Suprapubic skin (tissue), 4 donors: ENCODE measurements at places on chromosomes 7 and 10.

DNA sequence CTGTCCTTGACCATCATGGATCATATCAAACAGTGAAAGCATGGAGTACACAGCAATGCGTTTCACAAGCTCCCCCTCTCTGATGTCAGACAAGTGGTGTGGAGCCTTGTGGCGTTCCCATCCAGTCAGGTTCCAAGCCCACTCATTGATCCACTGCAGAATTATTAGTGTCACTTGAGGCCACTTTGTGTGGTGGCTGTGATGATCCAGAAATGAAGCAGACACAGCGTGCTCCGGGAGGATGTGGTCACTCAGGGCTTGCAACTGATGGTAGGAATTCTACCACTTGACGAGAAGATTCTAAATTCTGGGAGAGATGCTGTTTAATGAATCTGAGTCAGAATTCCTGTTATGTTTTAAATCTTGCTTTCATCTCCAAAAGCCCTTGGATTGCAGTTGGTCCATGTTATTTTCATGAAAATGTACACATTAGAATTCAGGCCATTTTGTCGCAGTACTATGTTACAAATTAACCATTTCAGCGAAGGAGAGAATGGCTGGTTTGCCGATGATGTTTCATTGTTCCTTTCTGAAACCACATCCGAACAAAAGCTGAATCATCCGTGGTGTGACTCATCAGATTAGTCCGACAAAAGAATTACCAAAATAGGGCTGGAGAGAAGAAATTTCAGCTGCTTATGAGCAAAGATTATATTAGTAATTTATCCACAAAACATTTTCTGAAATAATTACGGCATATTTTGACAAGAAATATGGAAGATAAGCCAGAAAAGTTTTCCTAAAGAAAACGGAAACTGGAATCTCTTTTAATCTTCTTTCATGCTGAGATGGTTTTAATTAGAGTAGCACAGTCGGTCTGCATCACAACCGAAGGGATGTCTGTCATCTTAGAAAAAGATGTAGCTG is 48.1 kb downstream of the INSYN2A start:
- peak overlapping the region; percentile 22 for H3K27ac ChIP-seq
- H3K4me3 ChIP-seq, result no peak overlapping the region
- peaks cover 2% of the 10 kb centered on the region for H3K36me3 ChIP-seq

- H3K36me3 ChIP-seq, result peaks cover 5% of the 10 kb centered on the region
- H3K27ac ChIP-seq, result peak overlapping the region; percentile 39
- H3K4me1 ChIP-seq, result peaks cover 89% of the 10 kb centered on the region
- DNase-seq, result no peak
These were observed 5.1 kb downstream of the ZCCHC24 start for GRCh38 chr10:79440281-79440680.

DNA sequence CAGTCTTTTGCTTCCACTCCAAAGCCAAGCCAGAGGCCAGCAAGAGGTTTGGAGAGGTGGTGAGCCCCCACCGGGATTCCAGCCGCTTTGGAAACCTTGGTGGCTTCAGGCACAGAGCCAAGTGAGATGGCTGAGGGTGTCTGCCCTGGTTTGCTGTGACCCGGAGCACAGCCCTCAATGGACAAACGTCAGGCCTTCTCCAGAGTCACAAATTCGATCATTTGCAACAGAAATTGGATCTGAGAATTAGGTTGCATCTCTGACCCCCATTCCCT is 885 bp upstream of the NKX1-2 start:
- H3K27me3 ChIP-seq, result peaks cover 88% of the 10 kb centered on the region
- H3K4me3 ChIP-seq, result no peak overlapping the region
- H3K36me3 ChIP-seq, result no peaks in the 10 kb centered on the region
- H3K4me1 ChIP-seq, result peaks cover 35% of the 10 kb centered on the region

DNA sequence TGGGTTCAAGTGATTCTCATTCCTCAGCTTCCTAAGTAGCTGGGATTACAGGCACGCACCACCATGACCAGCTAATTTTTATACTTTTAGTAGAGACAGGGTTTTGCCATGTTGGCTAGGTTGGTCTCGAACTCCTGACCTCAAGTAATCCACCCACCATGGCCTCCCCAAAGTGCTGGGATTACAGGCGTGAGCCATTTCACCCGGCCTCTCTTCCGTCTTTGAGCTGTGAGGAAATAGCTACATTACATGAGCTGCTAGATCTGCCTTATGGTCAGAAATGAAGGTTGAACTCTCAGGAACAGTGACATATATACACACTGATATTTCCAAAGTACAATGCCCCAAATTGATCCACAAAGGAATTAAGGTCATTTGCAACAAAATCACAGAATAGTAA is 2.4 kb downstream of the BLVRA start:
- H3K36me3 ChIP-seq, result no peaks in the 10 kb centered on the region
- no peaks in the 10 kb centered on the region for H3K27me3 ChIP-seq
- H3K4me3 ChIP-seq, result no peak overlapping the region
- no peak overlapping the region for H3K27ac ChIP-seq

- no peak overlapping the region for H3K27ac ChIP-seq
- peaks cover 8% of the 10 kb centered on the region for H3K4me1 ChIP-seq
- no peaks in the 10 kb centered on the region for H3K36me3 ChIP-seq
- DNase-seq, result no peak
- H3K27me3 ChIP-seq, result no peaks in the 10 kb centered on the region
- H3K4me3 ChIP-seq, result no peak overlapping the region
These were observed 195.1 kb upstream of the AUTS2 start for GRCh38 chr7:69403169-69403568.

DNA sequence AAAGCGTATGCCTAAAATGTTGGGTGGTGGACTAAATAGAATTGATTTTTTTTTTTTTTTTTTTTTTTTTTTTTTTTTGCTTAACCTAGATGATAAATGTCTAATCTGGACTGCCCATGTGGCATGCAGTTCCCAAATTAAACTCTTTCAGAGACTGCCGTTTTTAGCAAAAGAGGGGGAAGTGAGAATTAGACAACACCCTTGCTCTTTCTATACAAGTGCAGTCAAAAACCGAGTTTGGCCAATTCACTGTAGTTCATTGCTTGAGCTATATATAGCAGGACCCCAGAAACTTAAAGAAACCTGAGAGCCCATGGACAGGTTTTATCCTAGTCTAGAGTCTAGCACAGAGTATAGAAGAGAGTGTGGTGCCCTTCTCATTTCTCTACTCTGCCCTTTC is 141.9 kb downstream of the GRM3 start:
- H3K4me1 ChIP-seq, result no peaks in the 10 kb centered on the region
- no peaks in the 10 kb centered on the region for H3K27me3 ChIP-seq
- DNase-seq, result no peak

DNA sequence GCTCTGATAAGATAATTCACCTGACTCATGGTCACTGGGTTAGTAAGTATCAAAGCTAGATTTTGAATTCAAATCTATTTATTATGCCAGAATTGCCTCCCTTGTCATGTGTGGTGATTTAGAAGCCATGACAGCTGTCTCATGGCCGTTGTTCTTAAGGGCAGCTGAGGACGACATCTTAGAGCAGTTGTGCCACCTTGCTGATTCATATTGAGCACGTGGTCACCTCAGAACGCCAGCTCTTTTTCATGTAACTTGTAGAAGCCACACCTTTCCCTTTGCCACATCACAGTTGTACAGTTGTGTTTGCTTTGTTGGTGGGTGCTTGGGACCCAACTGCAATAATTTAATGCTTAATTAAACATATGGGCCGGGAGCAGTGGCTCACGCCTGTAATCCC is 4.3 kb upstream of the PIK3AP1 start:
- H3K4me3 ChIP-seq, result no peak overlapping the region
- no peak overlapping the region for H3K27ac ChIP-seq
- H3K36me3 ChIP-seq, result no peaks in the 10 kb centered on the region
- no peak for DNase-seq
- H3K4me1 ChIP-seq, result peaks cover 15% of the 10 kb centered on the region

DNA sequence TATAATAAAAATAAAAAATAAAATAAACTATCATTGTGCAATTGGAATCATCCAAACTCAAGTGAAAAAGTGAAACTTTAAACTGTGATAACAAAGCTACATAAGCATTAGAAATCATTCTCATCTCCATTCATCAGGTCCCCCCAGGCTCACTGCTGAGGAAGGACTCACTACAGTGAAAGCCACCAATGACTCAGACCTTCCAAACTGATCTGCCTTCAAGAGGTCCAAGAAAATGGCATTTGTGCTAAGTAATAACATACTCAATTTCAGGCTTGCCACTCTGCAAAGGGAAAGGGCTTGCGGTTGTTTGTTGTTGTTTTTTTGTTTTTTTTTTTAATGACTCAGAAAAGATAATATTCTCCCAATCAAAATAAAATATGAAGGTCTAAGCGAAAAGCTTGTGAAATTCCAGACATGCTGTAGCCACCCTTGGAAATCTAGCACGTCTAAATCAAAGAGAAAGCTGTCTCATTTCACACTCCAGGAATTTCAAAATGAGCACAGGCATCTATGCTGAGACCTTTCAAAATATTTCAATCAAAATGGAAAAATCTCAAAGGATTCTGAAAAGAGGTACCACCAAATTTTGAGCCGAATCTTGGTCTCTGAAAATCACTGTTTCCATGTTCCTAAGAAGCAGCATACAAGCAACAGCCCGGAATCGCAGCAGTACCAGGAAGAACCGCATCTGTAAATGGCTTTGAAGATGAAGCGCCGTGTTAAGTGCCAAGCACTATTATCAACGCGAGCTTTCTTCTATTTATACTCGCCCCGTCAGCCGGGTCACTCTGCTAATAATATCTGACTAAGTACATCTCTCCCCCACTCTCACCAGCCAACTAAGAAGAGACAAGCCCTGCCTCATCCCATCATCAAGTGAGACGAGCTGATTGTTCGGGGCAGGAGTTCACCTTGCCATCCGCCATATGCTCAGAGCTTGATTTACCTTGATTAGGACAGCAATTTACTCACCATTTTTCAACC is 13.5 kb downstream of the SFMBT2 start:
- peaks cover 3% of the 10 kb centered on the region for H3K27me3 ChIP-seq
- no peak for DNase-seq
- H3K4me1 ChIP-seq, result no peaks in the 10 kb centered on the region
- H3K36me3 ChIP-seq, result no peaks in the 10 kb centered on the region
- H3K27ac ChIP-seq, result no peak overlapping the region

DNA sequence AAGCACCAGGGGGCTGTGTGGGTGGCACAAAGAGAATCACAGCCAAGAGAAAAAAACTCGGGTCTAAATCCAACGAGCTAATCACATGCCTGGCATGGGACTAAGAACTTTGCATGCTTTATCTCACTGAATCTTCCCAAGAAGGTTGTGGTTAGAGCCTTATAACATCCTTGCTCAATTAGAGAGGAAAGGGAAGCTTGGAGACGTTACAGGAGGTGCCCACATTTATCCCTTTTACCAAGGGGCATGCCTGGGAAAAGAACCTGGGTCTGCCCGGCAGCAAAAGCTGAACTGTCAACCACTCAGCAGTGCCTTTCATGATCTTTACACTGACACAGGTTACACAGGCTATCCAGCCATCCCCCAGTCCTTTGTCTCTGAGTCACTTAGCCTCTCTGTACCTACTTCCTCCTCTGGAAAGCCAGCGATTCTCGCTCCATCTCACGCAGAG is 190.1 kb downstream of the PRPF18 start:
- no peaks in the 10 kb centered on the region for H3K27me3 ChIP-seq
- H3K36me3 ChIP-seq, result no peaks in the 10 kb centered on the region
- no peak for DNase-seq
- H3K4me1 ChIP-seq, result peaks cover 21% of the 10 kb centered on the region
- H3K4me3 ChIP-seq, result no peak overlapping the region
- no peak overlapping the region for H3K27ac ChIP-seq

DNA sequence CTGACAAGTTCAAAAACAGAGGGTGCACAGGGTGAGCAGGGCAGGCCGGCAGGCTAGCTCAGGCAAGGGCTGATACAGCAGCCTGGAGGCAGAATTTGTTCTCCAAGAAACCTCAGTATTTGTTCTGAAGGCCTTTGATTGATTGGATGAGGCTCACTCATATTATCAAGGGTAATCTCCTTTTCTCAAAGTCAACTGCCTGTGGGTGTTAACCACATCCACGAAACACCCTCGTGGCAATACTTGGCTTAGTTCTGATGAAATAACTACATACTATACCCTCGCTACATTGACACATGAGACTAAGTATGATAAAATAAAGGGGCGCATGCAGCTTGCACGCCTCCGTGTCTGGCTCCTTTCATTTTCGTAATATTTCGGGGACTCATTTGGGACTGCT is 4.4 kb upstream of the PPP2R2D start:
- no peak for DNase-seq
- no peak overlapping the region for H3K27ac ChIP-seq
- peaks cover 8% of the 10 kb centered on the region for H3K4me1 ChIP-seq
- H3K27me3 ChIP-seq, result peaks cover 28% of the 10 kb centered on the region
- no peaks in the 10 kb centered on the region for H3K36me3 ChIP-seq

GRCh38 chr7:104973909-104974415 is 40.0 kb upstream of the KMT2E start:
- no peak for DNase-seq
- no peaks in the 10 kb centered on the region for H3K36me3 ChIP-seq
- no peak overlapping the region for H3K4me3 ChIP-seq
- H3K4me1 ChIP-seq, result peaks cover 73% of the 10 kb centered on the region
- peak overlapping the region; percentile 80 for H3K27ac ChIP-seq
- H3K27me3 ChIP-seq, result no peaks in the 10 kb centered on the region

DNA sequence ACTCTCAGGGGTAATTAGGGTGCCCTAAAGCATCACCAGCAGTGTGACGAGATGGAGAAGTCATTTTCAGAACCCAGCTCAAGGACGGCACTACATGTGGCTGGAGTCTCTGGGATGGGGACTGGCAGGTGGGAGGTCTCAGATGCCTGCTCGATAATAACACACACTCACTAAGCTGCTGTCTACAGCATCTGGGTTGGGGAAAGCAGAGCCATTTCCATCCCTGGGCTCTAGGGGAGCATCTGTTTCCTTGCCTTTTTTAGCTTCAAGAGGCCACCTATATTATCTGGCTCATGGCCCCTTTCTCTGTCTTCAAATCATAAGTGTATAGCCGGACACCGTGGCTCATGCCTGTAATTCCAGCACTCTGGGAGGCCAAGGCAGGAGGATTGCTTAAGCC is 79.6 kb downstream of the SH3PXD2A start:
- no peak overlapping the region for H3K27ac ChIP-seq
- H3K36me3 ChIP-seq, result no peaks in the 10 kb centered on the region
- no peak for DNase-seq
- no peaks in the 10 kb centered on the region for H3K27me3 ChIP-seq
- peaks cover 54% of the 10 kb centered on the region for H3K4me1 ChIP-seq

GRCh38 chr7:431041-431440 is 88.6 kb downstream of the PDGFA start:
- H3K4me1 ChIP-seq, result peaks cover 13% of the 10 kb centered on the region
- no peaks in the 10 kb centered on the region for H3K36me3 ChIP-seq
- no peak overlapping the region for H3K27ac ChIP-seq
- no peak overlapping the region for H3K4me3 ChIP-seq

DNA sequence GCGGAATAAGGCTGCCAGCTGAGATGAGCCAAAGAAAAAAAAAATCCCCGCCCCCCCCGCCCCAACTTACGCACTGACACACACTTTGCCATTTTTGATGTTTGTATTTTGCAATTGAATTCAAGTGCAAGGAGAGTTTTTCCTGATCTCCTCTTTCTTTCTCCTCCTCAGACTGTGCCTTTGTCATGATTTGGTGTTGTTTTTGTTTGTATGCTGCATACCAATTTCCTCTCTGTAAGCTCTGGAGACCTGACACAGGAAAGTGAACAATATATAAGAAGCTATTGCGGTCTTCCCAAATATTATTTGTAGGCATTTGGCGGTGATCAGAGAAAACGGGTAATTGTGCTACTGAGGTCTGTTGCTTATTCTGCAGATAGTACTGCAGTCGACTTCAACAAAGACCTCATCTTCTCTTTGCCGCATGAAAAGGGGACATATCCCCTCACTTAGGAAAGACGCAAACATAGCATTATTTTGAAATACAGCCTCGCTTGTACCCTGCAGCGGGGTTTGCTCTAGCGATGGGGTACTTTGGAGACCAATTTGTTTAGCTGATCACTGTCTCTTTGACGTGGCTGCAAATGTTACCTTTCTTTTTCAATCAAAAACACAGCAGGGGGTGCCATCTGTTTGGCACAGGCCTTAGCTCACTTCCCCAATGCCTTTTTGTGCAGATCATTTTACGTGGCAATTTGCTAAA is 206.6 kb downstream of the SKAP2 start:
- no peaks in the 10 kb centered on the region for H3K36me3 ChIP-seq
- DNase-seq, result no peak
- H3K4me3 ChIP-seq, result no peak overlapping the region
